GM12878 (cell line): ENCODE measurements at places on chromosomes 4 and X. TPM values are rescaled to one million over a fixed set of nuclear protein-coding genes. Genes with fewer than 3 reads are reported as not detected.

Gene FAM53A
- total RNA-seq, result 0.77 and 0.87 TPM in 2 replicates

Gene PSAPL1
- total RNA-seq, result not detected in 2 replicates

DNA sequence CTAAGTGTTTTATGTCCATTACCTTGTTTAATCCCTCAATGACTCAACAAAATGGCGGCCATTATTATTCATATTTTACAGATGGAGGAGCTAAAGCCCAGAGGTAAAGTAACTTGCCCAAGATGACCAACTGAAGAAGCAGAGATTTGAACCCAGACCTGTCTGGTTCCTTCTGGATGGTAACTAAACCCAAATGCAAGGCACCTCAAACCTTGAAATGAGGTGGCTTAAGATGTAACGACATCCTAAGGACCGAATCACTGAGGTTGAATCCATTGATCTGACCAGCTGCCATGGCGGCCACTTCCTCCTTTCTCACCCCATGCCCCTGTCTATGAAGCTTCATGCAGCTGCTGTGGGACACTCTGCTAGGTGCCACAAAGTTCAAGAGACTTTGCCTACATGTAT lies 932 bp downstream of the TLR10 start:
- DNase-seq, result peak; percentile 72

GRCh38 chr4:174689618-174690017 lies 139.4 kb downstream of the GLRA3 start:
- DNase-seq, result no peak

Gene CTAG1B
- not detected in 2 replicates for total RNA-seq

Gene UTP3
- total RNA-seq, result 33.3 and 34.2 TPM in 2 replicates

Gene MAGEA10
- not detected in 2 replicates for total RNA-seq

Gene NUDT9
- 9.8 and 10.7 TPM in 2 replicates for total RNA-seq

- DNase-seq, result no peak
Observed at GRCh38 chr4:61397174-61397573, 197.0 kb downstream of the ADGRL3 start.
